T-cell (primary cell): ENCODE measurements at places on chromosomes 16 and 17. TPM values are rescaled to one million over a fixed set of nuclear protein-coding genes. Genes with fewer than 3 reads are reported as not detected.

Gene KRTAP2-3
- total RNA-seq: not detected

- H3K4me3 ChIP-seq: no peak overlapping the region
- H3K27me3 ChIP-seq: peaks cover 3% of the 10 kb centered on the region
- no peak overlapping the region for H3K27ac ChIP-seq
- H3K4me1 ChIP-seq: no peaks in the 10 kb centered on the region
- H3K36me3 ChIP-seq: no peaks in the 10 kb centered on the region
Observed at GRCh38 chr16:51163894-51164566, 13.0 kb upstream of the SALL1 start.

Gene NHLRC4
- 3.6 TPM for total RNA-seq

DNA sequence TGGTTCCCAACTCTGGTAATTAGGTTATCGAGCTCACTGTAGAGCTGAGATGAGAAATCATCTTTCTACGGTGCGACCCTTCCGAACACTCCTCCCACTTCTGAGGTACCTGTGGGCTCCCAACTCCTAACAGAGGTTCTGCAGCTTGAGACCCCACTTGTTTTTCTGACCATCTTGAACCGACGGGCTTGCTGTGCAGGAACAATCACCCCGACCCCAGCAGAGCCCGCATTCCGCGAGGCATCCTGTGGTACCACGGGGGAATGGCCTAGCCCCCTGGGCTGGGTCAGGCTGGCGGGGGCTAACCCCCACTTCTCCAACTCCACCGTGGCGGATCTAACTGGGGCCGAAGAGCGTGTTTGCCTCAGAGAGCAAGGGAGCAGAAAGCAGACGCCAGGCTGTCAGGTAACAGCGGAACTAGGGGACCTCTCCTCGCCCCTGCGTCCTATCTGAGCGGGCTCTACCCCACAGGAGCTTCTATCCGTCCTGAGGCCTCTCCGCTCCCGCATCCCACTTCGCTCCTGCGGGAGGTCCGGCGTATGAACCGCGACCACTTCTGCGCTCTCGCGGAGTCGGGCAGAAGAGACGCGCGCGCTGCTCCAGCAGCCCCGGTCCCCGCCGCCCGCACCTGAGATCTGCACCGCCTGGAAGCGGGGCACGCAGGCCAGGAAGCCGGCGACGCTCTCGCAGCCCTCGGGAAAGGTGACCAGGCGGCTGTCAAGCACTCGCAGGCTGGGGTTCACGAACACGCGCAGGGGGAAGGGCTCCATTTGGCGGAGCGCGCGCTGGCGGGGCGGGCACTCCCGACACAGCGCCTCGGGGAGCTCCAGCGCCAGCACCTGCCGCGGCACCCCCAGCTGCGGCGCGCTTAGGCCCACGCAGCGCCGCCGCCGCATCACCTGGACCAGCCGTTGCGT, 761 bp downstream of the PDF start:
- H3K27ac ChIP-seq: no peak overlapping the region
- no peaks in the 10 kb centered on the region for H3K27me3 ChIP-seq
- H3K36me3 ChIP-seq: peaks cover 3% of the 10 kb centered on the region
- H3K4me1 ChIP-seq: peaks cover 55% of the 10 kb centered on the region

Gene UNC119
- total RNA-seq: 49.1 TPM

DNA sequence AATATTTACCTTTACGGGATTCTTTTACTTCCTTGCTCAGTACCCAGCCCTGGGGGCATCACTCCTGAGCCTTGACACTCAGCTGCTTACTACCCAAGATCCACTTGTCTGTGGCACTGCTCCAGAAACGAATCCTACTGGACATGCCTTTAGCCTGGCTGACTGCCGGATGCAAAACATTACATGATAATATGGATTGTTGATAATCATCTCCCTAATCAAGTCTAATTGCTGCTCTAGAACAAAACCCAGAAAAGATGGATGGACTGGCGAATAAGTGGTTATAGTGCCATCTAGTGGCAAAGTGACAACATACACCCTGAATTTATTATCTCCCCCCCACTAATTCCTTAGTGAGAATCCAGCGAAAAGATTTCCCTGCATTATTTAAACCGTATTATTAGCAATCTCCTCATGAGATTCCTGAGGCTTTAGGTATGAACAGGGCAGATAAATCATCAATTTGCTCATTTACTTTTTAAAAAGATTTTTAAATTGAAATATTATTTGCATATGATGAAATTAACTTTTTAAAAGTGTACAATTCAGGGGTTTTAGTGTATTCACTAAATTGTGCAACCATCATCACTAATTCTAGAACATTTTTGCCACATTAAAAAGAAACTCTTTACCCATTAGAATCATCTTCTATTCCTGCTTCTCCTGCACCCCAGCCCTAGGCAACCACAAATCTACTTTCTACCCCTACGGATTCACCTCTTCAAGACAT, 61.6 kb downstream of the RGS9 start:
- H3K27me3 ChIP-seq: no peaks in the 10 kb centered on the region
- DNase-seq: no peak
- H3K36me3 ChIP-seq: no peaks in the 10 kb centered on the region
- H3K27ac ChIP-seq: no peak overlapping the region

DNA sequence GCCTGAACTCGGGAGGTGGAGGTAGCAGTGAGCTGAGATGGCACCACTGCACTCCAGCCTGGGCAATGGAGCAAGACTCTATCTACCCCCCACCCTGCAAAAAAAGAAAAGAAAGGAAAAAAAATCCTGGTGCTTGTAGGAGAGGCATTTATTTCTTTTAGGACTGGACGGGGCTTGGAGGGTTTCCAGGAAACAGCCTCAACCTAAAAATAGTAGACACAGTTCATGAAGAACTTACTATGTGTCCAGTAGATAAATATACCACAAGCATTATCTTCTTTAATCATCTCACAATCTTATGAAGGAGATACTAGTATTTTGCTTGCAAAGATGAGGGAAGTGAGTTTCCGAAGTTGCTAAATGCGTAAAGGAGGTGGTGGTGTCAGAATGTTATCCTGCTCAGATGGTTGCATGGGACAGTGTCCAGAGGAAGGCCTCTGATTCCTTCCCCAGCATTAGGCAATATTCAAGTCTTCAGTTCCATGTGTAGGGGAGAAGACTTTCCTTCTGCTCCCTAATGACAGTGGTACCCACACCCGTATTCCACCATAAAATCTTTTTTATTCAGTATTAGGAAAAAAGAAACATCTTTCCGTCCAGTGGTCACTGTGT, 263.2 kb downstream of the WWOX start:
- DNase-seq: no peak
- no peak overlapping the region for H3K4me3 ChIP-seq
- no peaks in the 10 kb centered on the region for H3K4me1 ChIP-seq
- no peaks in the 10 kb centered on the region for H3K36me3 ChIP-seq
- no peaks in the 10 kb centered on the region for H3K27me3 ChIP-seq

Gene MYH11
- total RNA-seq: 0.93 TPM

DNA sequence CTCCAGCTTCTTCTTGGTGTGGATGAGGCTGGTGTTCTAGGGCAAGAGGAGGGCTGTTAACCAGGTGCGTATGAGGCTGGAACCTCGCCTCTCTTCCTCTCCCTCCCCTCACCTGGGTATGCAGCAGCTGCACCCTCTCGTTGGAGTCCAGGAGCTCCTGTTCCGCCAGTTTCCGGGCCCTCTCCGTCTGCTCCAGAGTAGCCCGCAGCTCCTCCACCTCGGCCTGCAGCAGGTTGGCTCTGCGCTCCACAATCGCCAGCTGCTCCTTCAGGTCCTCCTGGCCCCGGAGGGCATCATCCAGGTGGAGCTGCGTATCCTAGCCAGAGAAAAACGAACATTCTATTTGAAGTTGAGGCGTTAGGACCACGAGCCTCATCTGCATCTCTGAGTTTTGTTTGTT, 25.4 kb downstream of the MYH3 start:
- no peaks in the 10 kb centered on the region for H3K4me1 ChIP-seq
- no peaks in the 10 kb centered on the region for H3K27me3 ChIP-seq
- DNase-seq: no peak
- H3K27ac ChIP-seq: no peak overlapping the region
- no peaks in the 10 kb centered on the region for H3K36me3 ChIP-seq

Gene RAPGEFL1
- 10.0 TPM for total RNA-seq

- DNase-seq: no peak
- H3K4me3 ChIP-seq: no peak overlapping the region
- no peaks in the 10 kb centered on the region for H3K4me1 ChIP-seq
- no peaks in the 10 kb centered on the region for H3K36me3 ChIP-seq
- peaks cover 6% of the 10 kb centered on the region for H3K27me3 ChIP-seq
- no peak overlapping the region for H3K27ac ChIP-seq
Observed at GRCh38 chr16:54654429-54654828, 276.2 kb upstream of the IRX5 start.

DNA sequence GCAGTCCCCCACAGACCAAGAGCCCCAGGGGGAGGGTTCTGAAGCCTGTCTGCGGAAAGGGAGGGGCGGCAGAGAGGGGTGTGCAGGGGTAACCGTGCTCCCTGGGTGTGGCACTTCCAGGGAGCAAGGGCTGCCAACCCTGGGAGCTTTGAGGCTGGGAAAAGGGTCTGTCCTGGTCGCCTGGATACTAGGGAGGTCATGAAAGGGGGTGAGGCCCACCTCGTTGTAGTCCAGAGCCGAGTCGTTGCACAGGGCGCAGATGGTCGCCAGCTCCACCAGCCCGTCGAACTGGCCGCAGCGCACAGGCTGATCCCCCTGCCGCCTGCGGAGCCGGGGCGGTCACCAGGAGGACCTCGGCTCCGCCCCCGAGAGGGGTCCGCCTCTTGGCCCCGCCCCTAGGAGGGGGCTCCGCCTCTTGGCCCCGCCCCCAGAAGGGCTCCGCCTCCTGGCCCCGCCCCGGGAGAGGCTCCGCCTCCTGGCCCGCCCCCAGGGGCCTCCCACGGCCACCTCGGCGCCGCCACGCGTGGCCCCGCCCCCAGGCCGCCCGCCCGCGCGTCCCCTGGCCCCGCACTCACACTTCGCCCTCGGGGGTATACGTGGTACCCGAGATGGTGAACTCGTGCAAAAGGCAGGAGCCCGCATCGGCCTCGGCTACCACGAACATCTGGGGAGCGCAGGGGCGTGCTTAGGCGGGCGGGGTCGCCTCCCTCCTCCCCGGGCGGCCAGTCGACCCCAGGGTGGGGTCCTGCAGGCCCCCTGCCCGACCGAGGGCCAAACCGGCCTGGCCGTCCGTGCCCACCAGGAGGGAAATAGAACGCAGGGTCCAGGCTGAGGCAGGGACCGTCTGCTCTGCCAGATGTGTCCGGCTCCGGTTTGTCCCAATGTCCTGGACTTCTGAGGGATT, 19.5 kb downstream of the ATP2A3 start:
- no peaks in the 10 kb centered on the region for H3K4me1 ChIP-seq
- H3K4me3 ChIP-seq: no peak overlapping the region
- peaks cover 90% of the 10 kb centered on the region for H3K36me3 ChIP-seq
- DNase-seq: peak; percentile 24
- no peak overlapping the region for H3K27ac ChIP-seq
- no peaks in the 10 kb centered on the region for H3K27me3 ChIP-seq

Gene DNAAF1
- total RNA-seq: 0.16 TPM

Gene GUCY2D
- not detected for total RNA-seq

DNA sequence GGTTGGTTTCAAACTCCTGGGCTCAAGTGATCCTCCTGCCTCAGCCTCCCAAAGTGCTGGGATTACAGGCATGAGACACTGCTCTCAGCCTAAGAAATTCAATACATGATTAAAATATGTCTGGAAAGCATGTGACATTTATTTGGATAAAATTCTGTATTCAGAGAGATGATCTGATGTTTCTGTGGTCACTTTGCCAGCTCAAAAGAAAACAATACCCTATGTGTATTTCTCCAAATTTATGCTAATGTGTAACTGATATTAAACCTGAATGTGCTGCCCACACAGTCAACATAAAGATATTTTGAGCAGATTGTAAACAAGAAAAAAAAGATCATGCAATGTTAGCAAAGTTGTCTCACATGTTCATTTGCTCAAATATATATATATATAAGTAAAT, 16.7 kb downstream of the C17orf67 start:
- no peak for DNase-seq
- no peaks in the 10 kb centered on the region for H3K27me3 ChIP-seq
- H3K4me1 ChIP-seq: peaks cover 5% of the 10 kb centered on the region
- no peaks in the 10 kb centered on the region for H3K36me3 ChIP-seq
- no peak overlapping the region for H3K27ac ChIP-seq

Gene CCDC200
- not detected for total RNA-seq

- H3K4me1 ChIP-seq: peaks cover 43% of the 10 kb centered on the region
- H3K4me3 ChIP-seq: no peak overlapping the region
- H3K27me3 ChIP-seq: no peaks in the 10 kb centered on the region
- H3K27ac ChIP-seq: no peak overlapping the region
- H3K36me3 ChIP-seq: no peaks in the 10 kb centered on the region
Observed at GRCh38 chr16:78748220-78748929, 648.9 kb downstream of the WWOX start.

Gene GRAP
- 74.0 TPM for total RNA-seq

Gene DHX58
- 40.6 TPM for total RNA-seq

DNA sequence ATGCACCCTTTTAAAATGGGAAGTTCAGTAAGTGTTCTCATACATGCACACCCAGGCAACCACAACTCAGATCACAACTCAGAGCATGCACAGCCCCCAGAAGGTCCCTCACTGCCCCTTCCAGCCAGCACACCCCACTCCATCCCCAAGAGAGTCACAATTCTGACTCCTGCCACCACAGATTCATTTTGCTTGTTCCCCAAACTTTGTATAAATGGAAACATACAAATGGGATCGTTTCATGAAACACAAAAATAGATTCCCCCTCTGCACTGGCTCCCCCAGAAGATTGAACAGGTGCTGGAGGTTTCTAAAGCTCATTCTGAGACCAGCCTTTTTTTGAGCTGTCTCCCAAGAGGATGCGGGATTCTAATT, 3.3 kb upstream of the TNFRSF13B start:
- H3K36me3 ChIP-seq: no peaks in the 10 kb centered on the region
- DNase-seq: no peak
- H3K27me3 ChIP-seq: peaks cover 5% of the 10 kb centered on the region
- no peak overlapping the region for H3K4me3 ChIP-seq

DNA sequence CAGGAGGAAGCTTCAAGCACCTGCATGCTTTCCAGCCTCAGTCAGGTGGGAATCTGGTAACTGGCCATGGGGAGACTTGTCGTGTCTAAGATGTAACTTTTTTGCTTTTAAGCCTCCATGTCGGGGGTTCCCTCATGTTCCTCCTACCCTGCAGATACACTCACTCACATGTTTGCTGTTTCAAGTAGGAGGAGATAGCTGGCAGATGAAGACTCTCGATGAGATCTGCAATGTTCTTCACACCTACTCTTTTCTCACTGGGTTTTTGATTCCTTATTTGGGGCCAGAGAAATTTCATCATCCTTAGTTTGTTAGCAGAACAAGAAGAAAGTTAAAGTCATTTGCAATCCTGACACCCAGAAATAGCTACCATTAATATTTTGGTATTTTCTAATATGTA, 24.7 kb downstream of the UTP4 start:
- no peaks in the 10 kb centered on the region for H3K4me1 ChIP-seq
- no peak overlapping the region for H3K4me3 ChIP-seq
- H3K36me3 ChIP-seq: peaks cover 77% of the 10 kb centered on the region
- H3K27me3 ChIP-seq: no peaks in the 10 kb centered on the region

- no peak overlapping the region for H3K4me3 ChIP-seq
- H3K27ac ChIP-seq: no peak overlapping the region
- no peaks in the 10 kb centered on the region for H3K4me1 ChIP-seq
- no peaks in the 10 kb centered on the region for H3K36me3 ChIP-seq
Observed at GRCh38 chr16:49672753-49673152, 183.2 kb downstream of the ZNF423 start.

Gene GPRC5B
- 1.2 TPM for total RNA-seq
